Chondrocyte (in vitro differentiated cells): ENCODE measurements at places on chromosomes 11 and 22. TPM values are rescaled to one million over a fixed set of nuclear protein-coding genes. Genes with fewer than 3 reads are reported as not detected.

SAA2 gene
- total RNA-seq = not detected in 3 replicates

OR4A16 gene
- not detected in 3 replicates for total RNA-seq

SDF2L1 gene
- total RNA-seq = 21.2 to 28.4 TPM (median 26.0 TPM) in 3 replicates

SCARF2 gene
- total RNA-seq = 56.5 to 88.8 TPM (median 86.5 TPM) in 3 replicates

SYT7 gene
- total RNA-seq = 0.92 to 2.0 TPM (median 1.5 TPM) in 3 replicates

ZP1 gene
- total RNA-seq = 0.40 to 0.49 TPM in 2 of 3 replicates, not detected in the other

CYP2D6 gene
- total RNA-seq = 0.75 to 1.7 TPM (median 0.95 TPM) in 3 replicates

CCDC87 gene
- total RNA-seq = 0.23 to 0.32 TPM (median 0.27 TPM) in 3 replicates

P2RX6 gene
- 2.1 to 4.9 TPM (median 2.2 TPM) in 3 replicates for total RNA-seq

TUT1 gene
- total RNA-seq = 9.6 to 15.2 TPM (median 11.8 TPM) in 3 replicates

CAT gene
- total RNA-seq = 28.2 to 32.0 TPM (median 31.1 TPM) in 3 replicates

OR51T1 gene
- total RNA-seq = not detected in 3 replicates

PTPMT1 gene
- 40.4 to 48.8 TPM (median 43.5 TPM) in 3 replicates for total RNA-seq

SMCO4 gene
- 21.3 to 38.6 TPM (median 24.0 TPM) in 3 replicates for total RNA-seq

APLNR gene
- not detected in 3 replicates for total RNA-seq

UBTFL1 gene
- total RNA-seq = not detected in 3 replicates

HBG2 gene
- total RNA-seq = not detected in 3 replicates

OR2D2 gene
- not detected in 3 replicates for total RNA-seq

ALDH3B2 gene
- total RNA-seq = not detected in 3 replicates

TRIM48 gene
- total RNA-seq = not detected in 3 replicates

RAG1 gene
- total RNA-seq = 1.1 to 1.6 TPM (median 1.3 TPM) in 3 replicates

UCP2 gene
- 10.4 to 47.2 TPM (median 41.0 TPM) in 3 replicates for total RNA-seq

SUSD2 gene
- 0.34 to 1.00 TPM (median 0.65 TPM) in 3 replicates for total RNA-seq

CLTCL1 gene
- total RNA-seq = 22.5 to 28.3 TPM (median 24.2 TPM) in 3 replicates

MS4A6A gene
- not detected in 3 replicates for total RNA-seq

SPTBN2 gene
- 13.2 to 18.6 TPM (median 15.7 TPM) in 3 replicates for total RNA-seq

NOX4 gene
- 35.3 to 102 TPM (median 39.1 TPM) in 3 replicates for total RNA-seq

OLFML1 gene
- 11.1 to 69.3 TPM (median 12.3 TPM) in 3 replicates for total RNA-seq
